ENCODE measurements at places on chromosomes 4 and X.

GRCh38 chr4:79147251-79147650, 178.6 kb downstream of the NAA11 start:
- no peak for DNase-seq

GRCh38 chr4:27515140-27515539, 654.5 kb downstream of the STIM2 start:
- no peak for DNase-seq

DNA sequence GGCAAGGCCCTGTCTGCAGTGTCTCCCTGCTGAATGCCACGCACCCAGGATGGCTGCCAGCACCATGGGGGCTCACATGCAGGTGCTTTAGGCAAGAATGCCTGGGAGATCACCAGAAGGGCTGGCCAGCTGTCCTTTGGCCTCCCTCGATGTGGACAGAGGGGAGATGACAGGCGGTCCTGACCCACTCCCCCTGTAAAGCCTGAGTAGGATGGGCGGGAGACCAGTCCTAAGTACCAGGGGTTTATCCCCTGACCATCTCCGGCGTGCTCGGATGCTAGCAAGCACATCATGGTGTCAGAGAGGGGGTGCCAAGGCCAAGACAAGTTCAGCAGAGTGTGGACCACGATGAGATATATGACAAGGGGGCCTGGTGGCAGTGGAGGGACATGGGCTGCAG, 5.3 kb downstream of the PDZD4 start:
- no peak for DNase-seq

DNA sequence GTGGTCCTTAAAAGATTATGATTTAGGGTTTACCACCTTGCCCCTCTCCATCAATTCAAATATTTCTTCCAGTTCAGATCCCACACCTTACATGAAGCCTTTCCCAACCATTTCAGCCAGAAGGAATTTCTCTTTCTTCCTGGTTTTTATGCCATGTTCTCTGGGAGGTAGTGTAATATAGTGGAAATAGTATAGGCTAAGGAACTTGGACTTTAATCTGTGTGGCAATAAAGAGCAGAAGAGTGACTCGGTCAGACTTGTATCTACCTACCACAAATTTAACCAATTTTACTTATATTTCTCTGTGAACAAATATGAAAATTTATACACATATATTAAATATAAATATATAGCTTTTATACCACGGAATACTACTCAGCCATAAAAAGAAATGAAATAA, 18.4 kb upstream of the CISD2 start:
- no peak for DNase-seq

DNA sequence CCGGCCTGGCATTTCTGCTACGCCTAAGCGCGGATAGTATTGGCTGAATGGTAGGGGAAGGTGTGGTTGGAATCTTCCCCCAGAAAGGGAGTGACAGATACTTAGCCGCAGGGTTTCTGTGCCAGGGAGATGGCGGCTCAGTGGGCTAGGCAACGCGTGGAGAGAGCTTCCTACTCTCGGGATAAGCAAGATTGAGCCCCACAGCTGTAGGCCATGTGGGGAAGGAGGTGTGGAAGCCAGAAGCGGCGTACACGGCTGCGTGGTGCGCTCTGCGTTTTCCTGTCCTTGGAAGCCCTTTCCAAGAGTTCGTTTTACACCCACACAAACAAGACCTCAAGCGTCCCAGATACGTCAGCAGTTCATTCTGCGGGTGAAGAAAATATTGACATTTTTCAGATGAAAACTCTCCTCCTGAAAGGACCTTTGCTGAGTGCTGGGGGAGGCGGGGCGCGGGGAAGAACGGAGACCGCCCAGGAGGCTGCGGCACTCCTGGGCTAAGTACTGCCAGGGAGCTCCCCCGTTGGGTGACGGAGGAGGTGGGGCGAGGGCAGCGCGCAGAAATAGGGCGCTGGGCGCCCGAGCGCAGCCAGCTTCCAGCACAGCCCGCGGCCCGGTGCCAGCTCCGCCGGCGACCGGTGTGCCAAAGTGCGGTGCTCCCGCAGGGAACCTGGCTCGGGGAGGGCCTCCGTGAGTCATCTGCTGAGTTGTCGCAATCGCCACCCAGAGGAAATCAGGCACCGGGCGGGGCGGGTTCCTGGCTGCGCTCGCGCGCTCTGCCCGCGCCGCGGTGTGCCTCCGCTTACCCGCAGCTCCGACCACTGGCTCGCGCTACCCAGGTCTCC, at the start of gene GPAT3:
GPAT3 (plus strand) TSS at position 589 of the 842 bp plus-strand sequence. CDS start 515 bp downstream, outside the sequence.
- DNase-seq: peak; percentile 69

DNA sequence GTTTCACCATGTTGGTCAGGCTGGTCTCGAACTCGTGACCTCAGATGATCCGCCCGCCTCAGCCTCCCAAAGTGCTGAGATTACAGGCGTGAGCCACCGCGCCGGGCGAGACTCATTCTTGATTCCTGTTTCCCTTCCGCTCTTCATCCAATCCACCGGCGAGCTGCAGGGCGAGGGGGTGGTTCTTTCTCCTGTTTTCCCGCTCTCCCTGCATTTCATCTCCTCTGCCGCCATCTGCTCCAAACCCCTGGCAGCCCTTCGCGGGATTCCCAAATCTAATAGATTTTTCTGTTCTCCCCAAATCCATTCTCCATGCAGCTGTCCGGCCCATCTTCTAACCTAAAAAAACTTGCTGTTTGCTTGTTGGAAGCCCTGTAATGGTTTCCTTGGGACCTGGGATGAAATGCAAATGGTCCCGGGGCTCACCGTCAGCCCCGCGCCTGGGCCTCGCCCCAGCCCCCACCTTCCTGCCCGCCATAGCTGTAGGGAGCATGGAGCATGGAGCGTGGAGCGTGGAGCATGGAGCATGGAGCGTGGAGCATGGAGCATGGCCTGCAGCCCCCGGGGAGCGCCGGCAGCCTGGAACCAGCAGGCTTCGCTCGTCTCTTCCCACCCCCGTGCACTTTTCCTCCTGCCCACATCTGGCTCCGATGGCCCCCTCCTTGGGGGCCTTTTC, 1.1 kb downstream of the ZFP42 start:
- DNase-seq: peak; percentile 80

DNA sequence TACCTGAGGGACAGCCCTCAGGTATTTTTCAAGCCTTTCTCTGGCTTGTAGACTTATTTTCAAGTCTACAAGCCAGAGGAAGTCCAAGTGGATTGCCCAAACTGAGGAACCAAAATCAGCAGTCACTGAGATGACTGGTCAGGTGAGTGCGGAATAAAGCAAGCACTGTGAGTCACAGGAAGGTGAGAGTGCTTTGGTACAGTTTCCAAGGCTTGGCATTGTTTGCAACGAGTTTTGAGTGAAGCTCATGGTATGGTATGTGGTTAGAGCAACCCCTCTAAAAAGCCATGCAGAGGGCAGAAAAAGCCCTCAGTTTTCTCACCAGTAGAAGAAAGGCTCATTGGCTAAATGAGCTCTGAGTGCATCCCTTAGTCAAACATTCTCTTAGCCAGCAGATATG, 112.8 kb upstream of the EOLA2 start:
- DNase-seq: no peak

GRCh38 chrX:103883533-103883932, 51.5 kb upstream of the RAB9B start:
- DNase-seq: no peak

DNA sequence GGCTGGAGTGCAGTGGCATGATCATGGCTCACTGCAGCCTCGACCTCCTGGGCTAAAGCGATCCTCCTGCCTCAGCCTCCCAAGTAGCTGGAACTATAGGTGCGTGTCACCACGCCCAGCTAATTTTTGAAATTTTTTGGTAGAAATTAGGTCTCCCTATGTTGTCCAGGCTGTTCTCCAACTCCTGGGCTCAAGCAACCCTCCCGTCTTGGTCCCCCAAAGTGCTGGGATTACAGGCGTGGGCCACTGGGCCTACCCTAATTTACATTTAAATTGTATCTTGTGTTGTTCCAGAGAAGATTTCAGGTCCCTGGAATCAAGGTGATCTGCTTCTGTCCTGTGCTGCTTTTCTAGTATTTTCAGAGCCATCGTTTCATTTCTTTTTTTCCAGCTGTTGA, 1.2 kb upstream of the LRPAP1 start:
- no peak for DNase-seq

DNA sequence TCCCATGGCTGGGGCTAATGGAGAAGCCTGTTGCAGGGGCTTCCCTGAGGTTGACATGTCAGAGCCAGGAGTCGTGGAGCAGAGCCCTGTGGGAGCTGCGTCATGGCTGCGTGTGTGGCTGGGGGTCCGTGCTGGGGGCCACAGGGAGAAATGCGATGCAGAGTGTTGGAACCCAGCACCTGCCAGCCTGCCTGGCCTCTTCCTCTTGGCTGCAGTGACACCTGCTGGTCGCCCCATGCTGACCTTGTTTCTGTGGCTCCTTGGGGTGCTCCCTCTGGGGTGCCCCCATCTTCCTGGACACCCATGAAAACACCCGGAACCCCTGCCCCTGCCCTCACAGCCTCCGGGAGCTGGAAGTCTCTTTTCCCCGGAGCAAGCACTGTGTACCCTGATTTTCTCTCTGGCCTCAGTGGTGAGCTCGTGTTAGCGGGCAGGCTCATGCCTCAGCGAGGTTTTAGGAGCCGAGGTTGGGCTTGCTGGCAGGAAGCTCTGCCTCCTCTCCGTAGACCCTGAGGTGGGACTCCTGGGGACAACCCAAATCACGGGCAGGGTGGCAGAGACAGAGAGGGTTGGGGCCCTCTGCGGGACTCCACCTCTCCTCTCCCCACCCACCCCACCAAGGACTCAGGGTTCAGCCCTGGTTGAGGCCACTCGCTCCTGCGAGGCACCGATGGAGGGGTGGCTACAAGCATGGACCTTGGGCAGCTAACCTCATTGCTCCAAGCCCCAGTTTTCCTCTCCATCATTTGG, 103.7 kb downstream of the SORCS2 start:
- no peak for DNase-seq

DNA sequence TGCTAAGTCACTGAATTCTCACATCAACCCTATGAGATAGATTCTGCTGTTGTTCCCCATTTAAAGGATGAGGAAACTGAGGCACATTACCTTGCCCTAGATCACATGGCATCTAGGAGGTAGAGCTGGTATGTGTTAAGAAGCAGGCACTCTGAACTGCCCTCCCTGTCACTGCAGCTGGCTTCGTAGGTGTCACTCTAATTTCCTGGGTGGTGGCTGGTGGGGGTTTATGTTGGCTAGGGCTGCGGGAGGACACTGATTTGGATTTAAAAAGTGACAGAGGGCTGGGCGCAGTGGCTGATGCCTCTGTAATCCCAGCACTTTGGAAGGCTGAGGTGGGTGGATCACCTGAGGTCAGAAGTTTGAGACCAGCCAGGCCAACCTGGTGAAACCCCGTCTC, 93.0 kb downstream of the ARHGAP10 start:
- no peak for DNase-seq

DNA sequence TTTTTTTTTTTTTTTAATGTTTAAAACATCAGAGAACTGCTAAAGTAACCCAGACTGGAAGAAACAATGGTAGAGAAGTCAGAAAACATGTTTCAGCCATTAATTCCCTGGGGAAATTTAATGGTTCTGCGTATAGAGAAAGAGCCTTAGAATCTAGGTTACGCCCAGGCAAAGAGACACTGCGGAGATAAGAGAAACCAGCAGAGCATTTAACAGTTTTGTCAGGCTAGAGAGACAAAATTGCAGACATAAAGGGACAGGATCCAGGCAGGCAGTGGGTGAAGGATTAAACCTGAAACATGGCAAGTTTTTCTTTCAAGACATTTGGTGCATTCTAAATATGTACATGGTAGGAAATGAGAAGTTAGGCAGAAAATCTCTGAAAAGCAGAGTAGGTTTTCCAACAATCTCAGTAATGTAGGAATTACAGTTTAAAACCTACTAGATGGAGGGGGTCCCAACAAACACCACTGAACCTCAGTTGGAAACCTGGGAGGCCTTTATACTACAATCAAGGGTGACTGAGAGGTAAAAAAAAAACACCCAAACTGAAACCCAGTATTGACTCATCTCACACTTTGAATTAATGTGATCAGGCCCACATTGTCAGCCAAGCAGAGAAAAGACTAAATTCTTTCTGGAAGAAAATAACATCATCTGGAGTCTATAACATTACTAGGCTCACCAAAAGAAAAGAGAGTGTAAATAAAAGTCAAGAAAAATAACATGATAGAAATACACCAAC, 254.2 kb upstream of the NWD2 start:
- no peak for DNase-seq

DNA sequence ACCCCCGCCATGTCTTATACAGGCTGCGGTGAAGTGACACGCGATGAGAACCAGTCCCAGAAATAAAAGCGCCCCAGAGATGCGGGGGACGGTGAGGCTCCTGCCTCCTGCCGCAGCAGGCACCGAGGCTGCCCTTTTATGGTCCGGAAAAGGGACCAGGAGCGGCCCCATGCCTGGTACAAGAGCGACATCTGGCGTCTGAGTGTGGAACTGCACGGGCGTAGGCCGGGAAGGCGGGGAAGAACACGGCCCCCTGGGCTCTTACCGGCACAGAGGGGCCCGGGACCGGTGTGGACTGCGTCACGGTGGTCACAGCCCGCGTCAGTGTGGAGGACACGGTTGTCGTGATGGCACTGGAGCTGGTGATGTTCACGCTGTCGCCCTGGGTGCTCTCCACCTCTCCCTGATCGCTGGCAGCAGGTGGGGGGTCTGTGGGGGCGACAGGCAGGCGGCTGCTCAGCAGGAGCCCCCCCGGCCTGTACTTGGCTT, 8.9 kb upstream of the RENBP start:
- peak; percentile 74 for DNase-seq

All from H9 (cell line).